H1 (cell line): ENCODE measurements at places on chromosomes 4 and X. TPM values are rescaled to one million over a fixed set of nuclear protein-coding genes. Genes with fewer than 3 reads are reported as not detected.
A peak's percentile ranks its signal among the peaks of the same experiment; 100 is the strongest.

The SPANXA1 gene
- total RNA-seq, result not detected in 2 replicates

- no peak overlapping the region for H3K4me3 ChIP-seq
- H3K27me3 ChIP-seq, result no peaks in the 10 kb centered on the region
- peaks cover 4% of the 10 kb centered on the region for H3K4me1 ChIP-seq
- no peaks in the 10 kb centered on the region for H3K36me3 ChIP-seq
- no peak overlapping the region for H3K27ac ChIP-seq
These were observed 7.3 kb downstream of the FGFBP2 start for GRCh38 chr4:15955670-15956069.

DNA sequence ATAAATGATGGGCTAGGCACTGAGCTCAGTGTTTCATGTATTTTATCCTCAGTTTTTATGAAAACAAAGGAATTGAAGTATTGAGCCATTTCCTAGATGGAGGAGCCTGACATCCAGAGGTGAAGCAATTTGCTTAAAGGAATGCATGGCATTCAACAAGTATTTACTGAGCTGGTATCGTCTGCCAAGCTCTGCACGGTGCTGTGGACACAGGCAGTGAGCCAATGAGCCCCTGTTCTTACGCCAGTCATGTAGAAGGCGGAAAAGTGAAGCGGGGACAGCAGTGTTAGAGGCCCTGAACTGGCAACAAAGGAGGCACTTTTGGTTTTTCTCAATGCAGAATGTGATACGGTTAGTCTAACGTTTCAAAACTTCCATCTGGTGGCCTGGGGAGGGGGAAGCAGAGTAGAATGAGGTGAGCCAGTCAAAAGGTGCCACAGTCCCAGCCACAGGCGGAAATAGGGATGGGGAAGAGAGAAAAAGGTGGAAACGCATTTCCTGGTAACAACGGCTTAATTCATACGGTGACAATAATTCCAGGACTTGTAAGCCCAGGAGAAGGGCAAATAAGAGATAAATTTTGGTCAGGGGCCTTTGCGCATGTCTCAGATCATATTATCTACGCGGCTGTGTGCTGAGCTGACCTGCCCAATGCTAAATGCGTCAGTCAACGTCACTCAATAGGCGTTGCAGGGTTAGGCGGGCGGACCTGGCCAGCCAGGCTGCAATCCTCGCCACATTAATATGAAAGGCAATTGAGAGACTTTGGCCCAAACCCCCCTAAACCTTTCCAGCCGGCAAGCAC lies 133.9 kb downstream of the AFAP1 start:
- no peak overlapping the region for H3K4me3 ChIP-seq
- H3K36me3 ChIP-seq, result no peaks in the 10 kb centered on the region
- DNase-seq, result no peak
- H3K27me3 ChIP-seq, result no peaks in the 10 kb centered on the region
- H3K27ac ChIP-seq, result peak overlapping the region; percentile 28; the same call in 1 of the 2 replicates
- H3K4me1 ChIP-seq, result peaks cover 27% of the 10 kb centered on the region

GRCh38 chrX:102043380-102043779 lies 82.1 kb upstream of the TCEAL2 start:
- no peaks in the 10 kb centered on the region for H3K27me3 ChIP-seq
- no peaks in the 10 kb centered on the region for H3K36me3 ChIP-seq
- H3K4me1 ChIP-seq, result no peaks in the 10 kb centered on the region
- no peak overlapping the region for H3K4me3 ChIP-seq
- no peak for DNase-seq

The DACH2 gene
- 1.8 TPM in 2 replicates for total RNA-seq

DNA sequence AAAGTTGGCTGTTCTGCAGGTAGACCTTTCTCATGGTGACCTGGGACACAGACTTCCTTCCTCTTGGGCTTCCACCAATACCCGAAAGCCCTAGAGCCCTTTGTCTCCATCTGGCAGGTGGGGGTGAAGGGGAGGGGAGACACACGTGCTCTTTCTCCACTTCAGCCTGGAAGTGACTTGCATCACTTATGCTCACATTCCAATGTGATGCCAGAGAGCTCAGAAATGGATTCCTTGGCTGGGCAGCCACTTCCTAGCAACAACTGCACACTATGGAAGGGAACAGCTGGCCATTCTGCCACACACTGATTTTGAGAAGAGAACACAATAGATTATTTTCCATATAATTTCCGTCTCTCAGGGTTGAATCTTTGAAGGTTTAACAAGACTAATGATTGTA lies 36.3 kb downstream of the C4orf51 start:
- DNase-seq, result no peak
- H3K4me3 ChIP-seq, result no peak overlapping the region
- no peak overlapping the region for H3K27ac ChIP-seq
- H3K36me3 ChIP-seq, result no peaks in the 10 kb centered on the region
- no peaks in the 10 kb centered on the region for H3K4me1 ChIP-seq
- H3K27me3 ChIP-seq, result no peaks in the 10 kb centered on the region

DNA sequence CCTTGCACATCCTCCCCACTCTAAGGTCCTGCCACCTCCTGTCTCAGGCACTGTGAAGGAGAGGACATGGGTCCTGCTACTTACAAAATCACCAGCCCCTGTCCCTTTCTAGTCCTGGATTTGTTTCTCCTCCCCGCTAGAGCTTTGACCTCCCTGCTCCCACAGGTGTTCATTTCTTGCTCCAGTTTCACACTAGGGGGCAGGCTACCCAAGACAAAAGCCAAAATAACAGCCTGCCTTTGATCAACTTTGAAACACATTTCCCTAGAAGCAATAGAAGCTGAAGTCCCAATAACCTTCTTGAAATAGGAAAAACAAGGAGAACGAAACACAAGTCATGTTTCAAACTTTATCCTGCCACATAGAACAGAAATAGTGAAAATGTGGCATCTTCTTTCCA lies 164.4 kb downstream of the QDPR start:
- no peak overlapping the region for H3K4me3 ChIP-seq
- H3K27ac ChIP-seq, result no peak overlapping the region
- DNase-seq, result peak; percentile 55
- H3K4me1 ChIP-seq, result no peaks in the 10 kb centered on the region
- H3K36me3 ChIP-seq, result no peaks in the 10 kb centered on the region

- no peak overlapping the region for H3K27ac ChIP-seq
- DNase-seq, result no peak
- no peak overlapping the region for H3K4me3 ChIP-seq
- H3K4me1 ChIP-seq, result no peaks in the 10 kb centered on the region
These were observed 135.8 kb upstream of the TRPC5 start for GRCh38 chrX:112218388-112218787.

GRCh38 chr4:158250321-158250720 lies 40.0 kb downstream of the TMEM144 start:
- H3K27me3 ChIP-seq, result no peaks in the 10 kb centered on the region
- no peak overlapping the region for H3K27ac ChIP-seq
- H3K36me3 ChIP-seq, result no peaks in the 10 kb centered on the region
- peaks cover 4% of the 10 kb centered on the region; the same call in 1 of the 2 replicates for H3K4me1 ChIP-seq

DNA sequence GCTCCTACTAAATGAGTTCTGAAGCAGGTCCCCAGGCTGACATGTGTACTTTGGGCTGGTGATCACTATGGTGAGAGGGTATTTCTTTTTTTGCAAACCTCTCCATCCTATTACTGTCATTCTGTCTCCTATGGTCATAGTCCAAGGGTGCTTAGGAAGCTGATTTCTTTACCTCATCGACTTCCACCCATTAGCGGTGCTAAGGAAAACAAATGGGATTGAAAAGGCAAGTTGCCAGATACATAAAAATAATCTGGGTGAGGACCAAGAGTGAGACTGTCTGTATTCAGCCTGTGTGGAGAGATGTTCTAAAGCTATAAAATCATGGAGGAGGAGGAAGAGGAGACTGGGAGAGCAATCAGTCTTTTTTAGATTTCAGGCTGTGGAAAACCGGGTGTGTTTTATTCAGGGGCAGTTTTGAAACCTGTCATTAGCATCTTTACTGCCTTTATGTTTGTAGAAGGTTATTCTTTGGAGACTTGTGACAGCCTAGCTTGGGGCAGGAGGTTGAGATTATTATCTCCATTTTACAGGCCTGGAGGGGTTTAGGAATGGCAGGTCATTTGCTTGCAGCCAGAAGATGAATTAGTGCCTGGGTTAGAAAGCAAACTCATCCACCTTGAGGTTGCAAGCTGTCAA lies 1.9 kb downstream of the TMEM164 start:
- no peaks in the 10 kb centered on the region for H3K27me3 ChIP-seq
- H3K36me3 ChIP-seq, result no peaks in the 10 kb centered on the region
- no peak overlapping the region for H3K27ac ChIP-seq
- no peaks in the 10 kb centered on the region for H3K4me1 ChIP-seq
- no peak overlapping the region for H3K4me3 ChIP-seq

- H3K4me3 ChIP-seq, result peak overlapping the region; percentile 79; the same call in 1 of the 2 replicates
- no peak for DNase-seq
- H3K27me3 ChIP-seq, result no peaks in the 10 kb centered on the region
- H3K4me1 ChIP-seq, result peaks cover 7% of the 10 kb centered on the region
- H3K36me3 ChIP-seq, result peaks cover 8% of the 10 kb centered on the region; the same call in 1 of the 2 replicates
These were observed 2.3 kb downstream of the FHDC1 start for GRCh38 chr4:152938237-152938947.

DNA sequence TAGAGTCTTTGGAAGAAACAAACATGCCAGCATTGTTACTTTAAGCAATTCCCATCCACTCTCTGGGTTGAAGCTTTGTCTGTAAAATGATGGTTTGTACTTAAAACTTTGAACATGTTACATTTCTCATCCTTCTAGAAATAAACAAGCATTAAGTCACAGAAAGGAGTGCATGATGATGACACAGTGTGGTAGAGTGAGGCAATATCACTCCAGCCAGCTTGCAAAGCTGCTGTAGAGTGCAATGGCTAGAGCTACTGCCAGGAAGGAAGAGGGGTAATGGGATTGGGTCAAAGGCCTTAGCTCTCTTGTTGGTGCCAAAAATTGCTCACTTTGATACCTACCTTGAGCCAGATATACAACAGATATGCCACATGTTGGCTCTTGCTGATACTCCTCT lies 12.3 kb upstream of the ENOX2 start:
- H3K27ac ChIP-seq, result no peak overlapping the region
- H3K36me3 ChIP-seq, result no peaks in the 10 kb centered on the region
- no peaks in the 10 kb centered on the region for H3K4me1 ChIP-seq
